ENCODE measurements at places on chromosomes 6 and 20.

GRCh38 chr20:57840504-57841296, 130.9 kb upstream of the PMEPA1 start:
- DNase-seq, result no peak

DNA sequence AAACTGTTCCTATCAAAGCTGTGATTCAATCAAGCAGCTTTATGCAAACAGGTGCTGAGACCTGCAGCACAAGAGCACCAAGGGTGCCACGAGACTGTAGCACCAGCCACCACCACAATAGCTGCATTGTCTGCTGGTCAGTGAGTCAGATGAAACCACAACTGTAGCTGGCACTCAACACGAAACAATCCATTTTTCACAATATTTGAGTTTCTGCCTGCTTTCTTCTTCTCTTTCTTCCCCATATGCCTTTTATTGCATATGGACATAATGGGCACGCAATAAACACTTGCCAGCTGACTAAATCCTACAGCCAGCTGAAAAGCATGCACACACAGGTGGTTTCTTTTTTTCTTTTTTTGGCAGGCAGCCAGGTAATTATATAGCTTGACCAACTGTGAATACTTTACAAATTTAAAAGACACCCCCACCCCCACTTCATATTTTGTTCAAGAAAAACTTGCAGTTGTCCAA, 16.6 kb downstream of the SLC2A12 start:
- no peak for DNase-seq

- DNase-seq, result no peak
Measured at GRCh38 chr6:24273096-24273870, 84.6 kb downstream of the DCDC2 start.

GRCh38 chr6:132525866-132526265, 12.2 kb upstream of the TAAR9 start:
- no peak for DNase-seq

GRCh38 chr6:158868122-158868480, 48.9 kb upstream of the EZR start:
- no peak for DNase-seq

DNA sequence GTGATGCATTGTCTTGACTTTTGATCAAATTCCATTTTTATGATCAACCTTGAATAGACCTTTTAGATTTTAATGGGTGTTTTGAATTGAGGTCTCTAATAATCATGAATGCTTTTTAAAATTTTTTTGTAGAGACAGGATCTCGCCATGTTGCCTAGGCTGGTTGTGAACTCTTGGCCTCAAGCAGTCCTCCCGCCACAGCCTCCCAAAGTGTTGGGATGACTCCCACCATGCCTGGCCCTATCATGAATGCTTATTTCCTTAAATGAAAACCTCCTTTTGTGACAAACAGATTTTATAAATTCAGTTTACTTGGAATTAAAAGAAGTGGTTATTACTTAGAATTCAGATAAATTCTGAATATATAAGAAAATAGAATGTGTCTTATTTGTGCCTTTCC, 60.2 kb upstream of the KIF25 start:
- DNase-seq, result no peak

DNA sequence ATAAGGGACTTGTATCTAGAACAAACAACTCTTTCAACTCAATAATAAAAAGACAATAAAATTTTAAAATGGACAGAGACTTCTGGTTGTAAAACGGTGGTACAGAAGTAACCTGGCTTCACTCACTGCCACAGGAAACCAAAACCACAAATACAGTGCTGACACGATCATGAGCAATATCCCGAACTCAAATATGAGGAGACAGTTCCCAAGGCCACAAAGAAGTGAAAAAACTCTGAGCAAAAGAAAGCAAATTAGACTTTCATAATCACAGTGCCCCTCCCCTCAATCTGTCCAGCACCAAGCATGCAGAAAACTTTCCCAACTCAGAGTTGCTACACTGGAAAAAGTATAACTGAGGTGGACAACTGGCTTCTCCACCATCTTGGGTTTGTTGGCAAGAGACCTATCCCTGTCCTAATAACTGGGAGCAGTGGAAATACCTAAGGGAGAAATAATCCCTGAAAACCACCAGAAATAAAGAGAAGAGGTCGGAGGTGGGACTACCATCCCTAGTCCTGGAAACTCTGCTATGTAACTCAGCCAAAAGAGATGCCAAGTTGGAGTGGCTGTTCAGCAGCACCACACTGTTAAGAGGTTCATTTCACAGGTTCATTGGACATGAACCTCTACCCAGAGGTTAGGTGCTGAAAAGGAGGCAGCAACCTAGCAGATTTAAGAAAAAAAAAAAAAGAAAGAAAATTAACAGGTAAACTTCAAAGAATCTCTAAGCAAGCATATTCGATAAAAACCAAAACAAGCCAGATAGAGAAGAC, 55.5 kb downstream of the REV3L start:
- no peak for DNase-seq

DNA sequence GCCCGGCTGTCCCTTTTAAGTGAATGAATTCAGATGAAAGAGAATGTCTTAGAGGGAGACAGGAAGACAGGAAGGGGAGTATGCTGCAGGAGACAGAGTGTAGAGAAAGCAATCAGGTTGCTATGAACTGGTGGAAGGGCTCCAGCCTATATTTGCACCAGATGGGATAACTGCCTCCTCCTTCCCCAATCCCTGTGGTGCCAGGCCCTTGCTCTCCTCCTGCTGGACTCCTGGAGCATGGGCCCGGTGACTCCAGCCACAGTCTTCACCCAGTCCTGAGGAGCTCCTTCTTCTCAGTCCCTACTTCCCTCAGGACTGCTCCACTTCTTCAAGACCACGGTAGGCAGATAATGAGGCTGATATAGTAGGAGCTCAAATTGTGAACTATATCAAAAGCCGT, 91.8 kb downstream of the TMEM200A start:
- no peak for DNase-seq

DNA sequence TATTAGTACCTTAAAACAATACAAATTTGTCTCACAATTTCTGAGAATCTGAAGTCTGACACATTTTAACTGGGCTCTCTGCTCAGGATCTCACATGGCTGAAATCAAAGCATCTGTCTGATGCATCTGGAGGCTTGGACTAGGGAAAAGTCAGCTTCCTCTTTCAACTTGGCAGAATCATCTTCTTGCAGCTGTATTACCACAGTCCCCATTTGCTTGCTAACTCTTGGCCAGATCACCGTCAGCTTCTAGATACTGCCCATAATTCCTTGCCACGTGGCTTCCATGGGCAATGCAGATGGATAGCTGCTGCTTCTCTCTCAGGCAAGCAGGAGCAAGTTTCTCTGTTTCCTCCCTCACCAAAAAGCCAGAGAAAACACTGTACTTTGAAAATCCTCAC, 1106.4 kb upstream of the CITED2 start:
- no peak for DNase-seq

GRCh38 chr6:47344022-47344421, 34.3 kb upstream of the TNFRSF21 start:
- no peak for DNase-seq

All from GM12892 (cell line).